Fibroblast of upper back skin (primary cell): ENCODE measurements at places on chromosomes 1 and 21.

- DNase-seq: no peak
These were observed 8.9 kb upstream of the A3GALT2 start for GRCh38 chr1:33329600-33330305.

DNA sequence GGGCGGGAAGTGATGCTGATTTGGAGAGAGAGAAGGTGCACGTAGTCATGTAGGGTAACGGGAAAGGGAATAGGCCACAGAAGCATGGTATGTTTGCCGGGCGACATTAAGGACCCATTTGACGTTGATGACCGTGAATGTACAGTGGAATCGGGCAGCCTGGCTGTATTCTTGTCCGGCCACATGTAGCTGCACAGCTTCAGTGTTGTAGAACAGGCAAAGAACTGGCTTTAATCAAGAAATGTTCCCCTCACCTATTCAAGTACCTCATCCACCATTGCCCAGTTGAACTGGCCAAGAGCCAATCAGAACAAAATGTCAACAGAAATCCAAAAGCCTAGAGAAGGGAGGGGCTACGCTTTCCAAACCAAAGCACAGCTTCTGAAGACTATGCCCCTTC, 104.8 kb downstream of the DHRS3 start:
- no peak for DNase-seq

DNA sequence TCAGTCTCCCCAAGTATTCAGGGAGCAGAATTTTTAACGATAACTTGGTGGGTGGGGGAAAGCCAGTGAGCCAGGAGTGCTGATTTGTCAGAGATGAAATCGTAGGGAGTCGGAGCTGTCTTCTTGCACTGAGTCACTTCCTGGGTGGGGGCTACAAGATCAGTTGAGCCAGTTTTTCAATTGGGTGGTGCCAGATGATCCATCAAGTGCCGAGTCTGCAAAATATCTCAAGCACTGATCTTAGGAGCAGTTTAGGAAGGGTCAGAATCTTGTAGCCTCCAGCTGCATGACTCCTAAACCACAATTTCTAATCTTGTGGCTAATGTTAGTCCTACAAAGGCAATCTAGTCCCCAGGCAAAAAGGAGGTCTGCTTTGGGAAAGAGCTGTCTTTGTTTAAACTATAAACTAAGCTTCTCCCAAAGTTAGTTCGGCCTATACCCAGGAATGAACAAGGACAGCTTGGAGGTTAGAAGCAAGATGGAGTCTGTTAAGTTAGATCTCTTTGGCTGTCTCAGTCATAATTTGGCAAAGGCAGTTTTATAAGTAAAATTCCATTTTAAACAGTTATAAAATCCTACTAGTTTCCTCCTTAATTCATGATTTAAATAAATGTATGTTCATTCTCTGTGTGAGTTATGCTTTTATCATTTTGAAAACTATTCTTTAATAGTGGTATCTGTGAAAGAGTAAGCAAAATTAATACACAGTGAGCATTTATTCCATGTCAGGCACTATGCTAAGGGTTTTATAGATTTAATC, 51.7 kb downstream of the SLC16A1 start:
- DNase-seq: peak; percentile 81

DNA sequence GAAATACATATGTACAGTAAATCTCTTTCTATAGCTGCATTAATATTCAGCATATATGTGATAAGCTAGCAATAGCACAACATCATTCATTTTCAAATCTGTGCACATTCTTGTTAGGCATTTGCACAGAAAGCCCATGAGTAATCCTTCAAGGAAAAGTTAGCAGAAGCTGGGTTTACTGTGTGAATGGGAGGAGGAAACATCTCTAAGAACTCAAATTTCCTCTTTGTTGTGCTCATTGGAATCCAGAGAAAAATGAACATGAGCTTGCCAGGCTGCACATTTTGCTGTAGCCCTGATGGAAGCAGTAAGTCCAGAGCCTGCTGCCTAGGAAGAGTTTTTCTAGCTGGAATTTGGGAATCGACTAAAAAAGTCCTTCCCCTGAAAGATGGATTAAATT, 214.2 kb upstream of the FOXD3 start:
- DNase-seq: peak; percentile 60

DNA sequence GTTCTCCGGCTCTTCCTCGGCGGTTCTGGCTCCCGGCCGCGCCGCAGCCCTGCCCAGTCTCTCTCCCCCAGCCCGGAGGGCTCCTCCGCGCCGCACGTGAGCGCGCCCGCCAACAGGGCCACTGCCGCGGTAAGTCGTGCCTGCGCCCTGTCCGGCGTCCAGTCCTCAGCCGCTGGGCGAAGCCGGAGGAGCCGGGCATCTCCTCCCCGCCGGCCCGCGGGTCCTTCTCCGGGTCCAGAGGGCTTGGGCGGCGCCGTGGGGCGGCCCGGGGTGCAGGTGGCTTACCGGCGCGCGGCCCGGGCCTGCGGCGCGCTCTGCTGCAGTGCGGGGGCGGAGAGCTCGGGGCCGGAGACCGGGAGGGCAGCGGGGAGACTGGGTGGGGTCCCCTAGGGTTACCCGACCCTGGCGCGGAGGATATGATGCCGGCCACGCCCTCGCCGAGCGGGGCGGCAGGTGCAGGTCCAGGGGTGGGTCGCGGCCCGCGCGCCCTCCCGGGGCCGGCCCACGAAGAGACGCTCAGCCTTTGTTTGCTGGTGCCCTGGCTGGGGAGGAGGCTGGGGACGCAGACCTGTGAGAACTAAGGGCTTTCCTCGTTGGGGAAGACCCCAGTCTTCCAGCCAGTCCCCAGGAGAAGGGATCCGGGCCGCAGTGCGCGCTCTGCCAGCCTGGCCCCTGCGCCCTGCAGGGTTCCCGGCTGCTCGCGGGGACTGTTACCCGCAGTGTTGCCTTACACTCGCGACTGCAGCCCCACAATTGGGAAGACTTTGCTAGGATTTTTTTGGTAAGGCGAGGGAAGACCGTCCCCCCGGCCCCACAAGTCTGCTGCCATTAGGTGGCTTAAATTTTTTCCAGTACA, at the start of gene DOP1B:
Gene DOP1B, plus strand, starts transcription at position 10 of the 856 bp plus-strand sequence. CDS start 7,910 bp downstream, outside the sequence.
- DNase-seq: no peak

- peak; percentile 67 for DNase-seq
These were observed 48.8 kb upstream of the HMGB4 start for GRCh38 chr1:33815061-33815460.

DNA sequence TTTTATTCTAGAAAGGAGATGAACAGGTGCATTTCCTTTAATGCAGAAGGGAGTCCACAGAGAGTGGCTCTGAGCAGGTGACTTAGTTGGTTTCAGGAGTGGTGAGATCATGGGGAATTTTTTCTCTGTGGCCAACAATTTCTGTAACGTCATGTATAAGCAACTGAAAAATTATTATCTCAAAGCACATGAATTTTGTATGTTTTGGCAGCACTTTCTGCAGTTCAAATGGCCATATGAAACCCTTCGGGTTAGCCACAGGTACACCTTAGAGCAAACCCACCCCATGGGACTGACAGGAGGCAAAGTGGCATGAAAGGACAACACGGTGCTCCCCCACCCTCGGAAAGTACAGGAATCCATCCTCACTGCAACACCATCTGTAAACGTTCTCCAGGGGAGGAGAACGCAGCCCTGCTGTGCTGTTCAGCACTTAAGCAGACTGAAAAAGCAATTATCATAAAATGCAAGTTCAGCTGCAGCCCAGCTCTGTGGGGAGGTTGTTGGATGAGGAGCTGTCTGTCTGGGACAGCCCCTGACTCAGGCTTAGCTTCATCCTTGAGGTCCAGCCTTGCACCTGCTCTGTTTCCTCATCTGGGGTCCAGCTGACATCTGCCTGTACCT, 55.8 kb upstream of the CLDN14 start:
- no peak for DNase-seq

DNA sequence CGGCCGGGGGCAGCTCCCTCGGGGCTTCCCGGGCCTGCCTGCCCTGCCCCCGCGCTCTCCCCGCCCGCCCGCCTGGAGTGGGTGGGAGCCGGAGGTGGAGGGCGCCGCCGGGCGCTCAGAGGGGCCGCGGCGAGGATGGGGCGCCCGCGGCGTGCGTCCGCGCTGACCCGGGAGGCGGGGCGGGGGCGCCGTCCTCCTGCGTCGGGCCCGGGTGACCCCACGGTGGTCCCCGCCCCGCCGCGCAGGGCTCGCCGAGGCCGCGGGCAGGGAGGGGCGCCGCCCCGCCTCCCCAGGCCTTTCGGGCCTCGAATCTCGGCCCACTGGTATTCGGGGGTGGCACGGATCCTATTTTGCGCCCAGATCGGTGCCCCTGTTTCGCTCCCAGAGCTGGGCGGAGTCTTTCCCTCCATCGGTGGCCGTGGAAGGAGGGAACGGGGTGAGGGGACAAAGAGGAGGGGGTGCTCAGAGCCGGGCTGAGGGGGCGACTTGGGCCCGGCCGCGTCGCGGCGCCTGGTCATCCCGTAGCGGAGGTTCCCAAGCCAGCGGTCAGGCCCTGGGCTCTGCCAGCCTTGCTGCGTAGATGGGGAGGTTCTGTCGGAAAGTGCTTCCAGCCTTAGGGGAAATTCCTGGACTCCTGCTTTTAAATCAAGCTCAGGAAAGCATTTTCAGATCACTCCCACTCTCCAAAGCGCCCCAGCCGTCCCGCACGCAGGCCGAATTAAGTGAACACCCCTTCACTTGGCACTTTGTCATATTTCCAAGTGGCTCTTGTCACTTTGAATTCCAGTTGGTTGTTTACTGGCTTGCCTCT, 545 bp downstream of the PATJ start:
- peak; percentile 27 for DNase-seq

DNA sequence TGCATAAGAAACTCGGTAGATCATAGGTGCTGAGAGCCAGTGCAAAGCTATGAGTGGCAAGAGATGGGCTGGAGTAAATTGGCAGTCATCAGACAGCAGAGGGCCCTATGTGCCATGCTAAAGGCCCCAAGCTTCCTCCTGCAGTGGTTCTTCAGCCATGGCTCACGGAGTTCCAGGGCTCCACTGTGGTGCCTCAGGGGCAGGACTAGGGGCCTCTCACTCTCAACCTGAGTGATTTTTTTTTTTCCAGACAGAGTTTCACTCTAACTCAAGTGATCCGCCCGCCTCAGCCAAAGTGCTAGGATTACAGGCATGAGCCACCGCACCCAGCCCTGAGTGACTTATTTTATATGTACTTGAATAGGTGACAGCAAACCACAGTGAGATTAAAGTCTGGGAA, 10.4 kb upstream of the GJA8 start:
- peak; percentile 6 for DNase-seq
